Panc1 (cell line): ENCODE measurements at places on chromosomes 12 and 14.

- no peak for DNase-seq
These were observed 210.4 kb upstream of the C14orf180 start for GRCh38 chr14:104369208-104369607.

GRCh38 chr14:45201905-45202304, 51.1 kb downstream of the MIS18BP1 start:
- no peak for DNase-seq

- no peak for DNase-seq
These were observed 62.4 kb downstream of the MAP4K5 start for GRCh38 chr14:50469982-50470381.

- no peak for DNase-seq
These were observed 4.9 kb upstream of the CMA1 start for GRCh38 chr14:24513009-24513408.

- no peak for DNase-seq
These were observed 10.1 kb downstream of the FOXN3 start for GRCh38 chr14:89406941-89407340.
